Activated T-helper 9 cell treated with anti-CD3 and anti-CD28 coated beads, Interleukin-2, amount 50 U/mL, for 16 hours (primary cell): ENCODE measurements at places on chromosomes 11 and 22.
A peak's percentile ranks its signal among the peaks of the same experiment; 100 is the strongest.

DNA sequence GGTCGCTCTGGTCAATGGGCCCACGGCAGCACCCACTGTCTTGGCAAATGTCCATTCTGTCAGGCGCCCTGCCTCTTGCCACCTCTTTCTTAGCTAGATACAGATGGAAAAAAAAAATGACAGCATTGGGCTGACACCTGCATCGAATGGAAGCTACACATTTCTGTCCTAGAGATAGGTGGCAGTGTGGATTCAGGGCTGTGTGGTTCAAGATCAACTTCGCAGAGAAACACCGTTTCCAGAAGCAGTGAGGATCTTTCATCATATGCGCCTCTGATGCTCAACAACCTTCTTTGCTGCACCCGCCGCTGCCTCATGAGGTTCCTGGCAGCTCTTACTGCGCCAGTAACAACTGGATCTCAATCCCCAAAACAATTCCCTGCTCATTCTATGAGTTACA, 236.3 kb downstream of the KIRREL3 start:
- DNase-seq: no peak

- no peak for DNase-seq
These were observed 479.1 kb downstream of the OPCML start for GRCh38 chr11:133053124-133053776.

DNA sequence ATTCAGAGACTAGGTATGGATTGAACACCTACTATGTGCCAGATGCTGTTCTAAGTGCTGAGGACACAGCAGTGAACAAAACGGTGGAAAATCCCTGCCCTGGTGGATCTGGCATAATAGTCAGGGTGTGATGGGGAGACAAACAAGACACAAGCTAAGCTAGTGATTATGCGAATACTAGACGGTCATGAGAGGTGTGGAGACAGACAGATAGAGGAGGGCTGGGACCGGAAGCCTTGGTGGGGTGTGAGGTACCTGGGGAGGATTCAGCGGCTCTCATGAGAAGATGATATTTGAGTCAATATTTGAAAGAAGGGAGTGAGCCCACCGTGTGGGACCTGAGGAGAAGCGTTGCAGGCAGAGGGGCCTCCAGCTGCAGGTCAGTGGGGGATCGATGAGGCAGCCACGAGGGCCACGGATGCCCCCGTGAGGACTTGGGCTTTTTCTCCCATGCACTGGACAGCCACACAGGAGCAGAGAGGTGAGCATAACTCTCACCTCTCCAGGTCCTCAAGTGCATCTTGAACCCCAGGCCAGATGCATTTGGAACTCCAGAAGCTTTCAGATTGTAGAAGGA, 4.7 kb downstream of the CD5 start:
- no peak for DNase-seq

- no peak for DNase-seq
These were observed 8.5 kb downstream of the BACE1-AS start for GRCh38 chr11:117299351-117300282.

GRCh38 chr22:38163844-38164550, 17.6 kb downstream of the PLA2G6 start:
- no peak for DNase-seq

DNA sequence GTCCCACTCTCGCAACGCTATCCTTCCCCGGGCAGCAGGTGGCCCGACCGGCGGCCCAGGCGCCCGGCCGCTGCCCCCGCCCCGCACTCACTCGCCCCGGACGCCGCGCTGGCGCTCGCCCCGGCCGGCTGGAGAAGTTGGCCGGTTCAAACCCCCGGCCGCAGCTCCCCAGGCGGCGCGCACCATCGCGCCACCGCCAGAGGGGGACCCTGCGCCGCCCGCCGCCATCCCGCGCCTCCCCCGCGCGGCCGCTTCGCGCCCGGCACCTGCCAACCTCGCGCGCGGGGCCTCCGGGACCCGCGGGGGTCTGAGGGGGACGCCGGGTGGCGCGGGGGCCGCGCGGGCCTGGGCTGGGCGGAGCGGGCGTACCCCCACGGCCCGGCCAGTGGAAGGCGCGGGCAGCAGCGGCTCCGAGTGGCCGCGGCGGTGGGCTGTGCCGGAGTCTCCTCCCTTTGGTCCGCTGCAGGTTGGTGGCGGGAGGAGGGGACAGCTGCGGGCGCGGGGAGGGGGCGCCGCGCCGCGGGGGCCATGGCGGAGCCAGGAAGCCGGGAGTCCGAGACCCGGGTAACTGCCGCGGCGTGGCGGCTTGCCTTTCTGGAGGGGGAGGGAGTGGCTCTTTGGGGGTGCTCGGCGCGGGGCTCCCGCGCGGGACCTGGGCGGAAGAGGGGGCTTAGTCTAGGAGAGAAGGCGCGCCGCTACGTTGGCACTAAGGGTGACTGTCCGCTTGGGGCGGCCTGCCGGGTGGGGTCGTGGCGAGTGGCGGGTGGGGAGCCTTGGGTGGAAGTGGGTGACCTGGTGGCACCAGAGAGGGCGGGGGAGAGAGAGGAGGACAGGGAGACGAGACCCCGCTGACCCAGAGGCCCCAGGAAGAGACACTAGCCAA, at the start of the genes MPST and TST:
Gene MPST, plus strand, starts transcription at position 434 of the 883 bp plus-strand sequence. Its CDS starts 95 bp downstream, at position 529.
Gene TST, minus strand, starts transcription at position 139 of the 883 bp plus-strand sequence. CDS start 715 bp downstream, outside the sequence.
- peak; percentile 9 for DNase-seq

DNA sequence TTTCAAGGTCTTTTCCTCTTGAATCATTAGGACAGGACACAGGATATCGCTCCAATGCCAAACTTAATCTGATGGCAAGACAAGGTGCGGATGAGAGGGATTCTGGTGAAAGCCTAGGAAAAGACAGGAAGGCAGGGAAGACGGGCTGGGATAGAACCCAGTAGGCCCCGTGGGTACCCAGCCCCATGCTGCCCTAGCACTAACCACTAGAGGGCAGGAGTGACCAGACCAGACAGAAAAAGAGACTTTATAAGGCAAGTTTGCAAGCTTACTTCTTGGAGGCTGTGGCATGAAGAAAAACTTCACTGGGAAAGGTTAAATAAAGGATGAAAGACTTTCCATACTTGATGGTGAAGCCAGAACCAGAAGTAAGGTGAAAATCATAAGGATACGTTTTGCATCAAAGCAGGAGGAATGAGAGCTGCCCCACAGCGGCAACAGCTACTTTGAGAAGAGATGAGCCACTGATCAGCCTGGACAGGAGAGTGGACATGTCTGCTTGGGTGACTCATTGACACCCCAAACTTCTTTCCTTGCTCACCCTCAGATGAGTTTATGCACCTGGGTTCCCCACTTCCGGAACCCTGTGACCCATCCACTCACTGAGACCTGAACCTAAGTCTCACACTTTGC, 39.8 kb downstream of the SYN3 start:
- no peak for DNase-seq

DNA sequence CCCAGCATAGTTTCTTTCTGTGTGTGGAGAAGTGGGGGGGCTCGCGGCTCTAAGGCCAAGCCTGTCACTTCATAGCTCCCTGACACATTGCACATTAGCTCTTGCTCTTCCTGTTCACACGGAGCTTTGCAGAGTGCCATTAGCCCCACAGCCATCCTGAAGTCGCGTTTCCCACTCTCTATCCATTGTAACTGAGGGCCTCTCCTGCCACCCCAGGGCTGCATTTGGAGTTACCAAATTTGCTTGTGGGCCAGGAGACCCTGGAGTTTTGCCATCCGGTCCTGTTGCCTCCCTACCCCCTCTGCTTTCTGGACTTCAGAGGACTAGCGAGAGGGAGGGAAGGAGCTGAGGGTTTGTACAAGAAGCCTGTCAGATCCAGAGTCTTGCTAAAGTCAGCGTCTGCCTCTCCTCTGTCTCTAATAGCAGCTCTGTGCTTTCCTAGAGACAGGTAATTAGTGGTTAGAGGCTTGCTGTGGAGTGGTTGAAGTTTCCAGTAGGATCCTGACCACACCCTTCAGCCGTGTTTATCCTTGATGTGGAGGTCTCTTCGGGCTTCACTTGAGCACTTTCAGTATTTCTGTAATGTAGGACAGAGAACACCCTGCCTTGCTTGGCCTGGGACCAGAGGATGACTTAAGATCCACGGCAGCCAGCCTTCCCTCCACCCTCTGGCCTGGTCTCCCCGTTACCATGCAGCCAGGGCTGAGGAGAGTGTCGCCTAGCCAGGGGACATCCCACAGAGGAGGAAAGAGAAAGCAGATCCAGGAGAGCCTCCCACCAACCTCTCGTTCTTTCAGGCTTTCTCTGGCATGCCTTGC, 14.1 kb downstream of the DCPS start:
- DNase-seq: no peak

GRCh38 chr11:96925862-96926261, 536.0 kb downstream of the JRKL start:
- no peak for DNase-seq

GRCh38 chr22:19693981-19694670, 20.2 kb upstream of the SEPTIN5 start:
- no peak for DNase-seq

GRCh38 chr11:10751581-10751940, 515 bp downstream of the CTR9 start:
- no peak for DNase-seq

DNA sequence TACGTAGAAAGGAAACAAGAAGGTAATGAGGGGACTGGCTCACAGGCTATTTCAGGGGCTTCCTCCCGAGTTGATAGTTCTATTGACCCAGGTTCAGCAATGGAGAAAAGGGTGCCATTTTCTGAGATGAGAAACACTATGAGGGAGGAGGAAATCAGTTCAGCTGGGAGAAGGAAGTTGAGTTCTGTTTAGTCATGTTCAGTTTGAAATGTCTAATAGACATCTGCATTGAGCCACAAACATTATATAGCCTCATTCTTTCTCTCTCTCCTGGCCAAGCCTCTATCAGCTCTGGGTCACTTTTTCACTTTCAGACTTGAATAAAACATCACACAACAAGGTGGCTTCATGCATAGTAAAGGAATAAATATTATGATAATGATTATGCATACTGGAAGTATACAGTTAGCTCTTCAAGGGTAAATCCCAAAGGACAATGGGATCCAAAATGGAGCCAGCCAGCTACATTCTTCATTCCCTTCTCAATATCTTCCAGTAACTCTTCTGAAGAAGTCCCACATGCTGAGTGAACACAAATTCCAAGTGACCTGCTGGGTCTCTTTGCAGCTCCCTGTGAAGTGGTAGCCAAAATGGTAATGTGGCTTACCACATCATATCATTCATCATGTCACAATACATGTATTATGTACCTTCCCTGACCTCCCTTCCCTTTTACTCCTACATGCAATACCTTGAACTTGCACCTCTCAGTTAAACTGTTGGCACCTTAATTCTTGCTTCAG, 80.9 kb upstream of the CD44 start:
- no peak for DNase-seq

DNA sequence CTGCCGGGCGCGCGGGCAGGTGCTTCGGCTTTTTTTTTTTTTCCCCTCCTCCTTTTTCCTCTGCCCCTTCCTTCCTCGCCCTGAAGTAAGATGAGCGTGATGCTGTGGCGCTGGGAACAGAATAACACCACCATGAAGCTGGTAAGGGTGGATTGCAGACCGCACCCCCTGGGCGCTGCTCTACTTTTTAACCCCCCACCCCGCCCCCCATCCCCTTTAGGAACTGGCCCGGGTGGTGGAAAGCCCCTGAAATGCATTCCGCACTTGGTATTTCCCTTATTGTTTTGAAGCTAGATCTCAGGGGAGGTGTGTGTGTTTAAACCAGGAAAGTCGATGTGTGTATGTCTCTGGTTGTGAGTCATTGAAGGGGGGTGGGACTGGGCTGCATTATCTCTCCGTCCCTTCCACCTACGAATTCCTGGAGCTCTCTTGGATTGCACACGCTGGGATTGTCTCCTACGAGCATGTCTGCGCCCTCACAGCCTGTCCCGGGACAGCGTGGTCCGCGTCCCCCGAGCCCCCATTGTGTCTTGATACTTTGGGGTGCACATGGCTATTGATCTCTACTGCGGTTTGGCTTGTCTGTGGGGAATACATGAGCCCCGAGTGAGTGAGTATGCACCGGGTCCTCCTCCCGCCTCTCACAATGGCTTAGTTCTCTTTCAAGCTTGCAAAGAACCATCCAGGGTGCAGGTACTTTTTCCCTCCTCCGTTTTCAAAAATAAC, 64.9 kb downstream of the NAV2 start:
- no peak for DNase-seq

DNA sequence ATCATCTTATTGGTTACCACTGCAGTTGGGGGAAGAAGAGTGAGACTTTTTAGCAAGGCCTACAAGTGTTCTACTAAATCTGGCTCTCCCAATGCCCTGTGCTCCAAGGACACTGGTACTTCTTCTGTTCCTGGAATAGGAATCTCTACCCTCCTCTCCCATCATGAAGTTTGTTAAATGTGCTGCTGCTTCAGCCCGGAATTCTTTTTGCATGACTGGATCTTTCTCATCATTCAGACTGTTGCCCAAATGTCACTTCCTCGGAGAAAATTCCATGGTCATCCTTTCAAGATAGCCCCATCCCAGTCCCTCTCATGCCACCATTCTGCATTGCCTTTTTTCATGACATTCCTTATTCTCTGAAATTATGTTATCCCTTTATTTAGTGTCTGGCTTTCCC, 400.8 kb downstream of the SOX6 start:
- no peak for DNase-seq

- DNase-seq: no peak
These were observed 52.2 kb downstream of the BMAL1 start for GRCh38 chr11:13329670-13330356.

DNA sequence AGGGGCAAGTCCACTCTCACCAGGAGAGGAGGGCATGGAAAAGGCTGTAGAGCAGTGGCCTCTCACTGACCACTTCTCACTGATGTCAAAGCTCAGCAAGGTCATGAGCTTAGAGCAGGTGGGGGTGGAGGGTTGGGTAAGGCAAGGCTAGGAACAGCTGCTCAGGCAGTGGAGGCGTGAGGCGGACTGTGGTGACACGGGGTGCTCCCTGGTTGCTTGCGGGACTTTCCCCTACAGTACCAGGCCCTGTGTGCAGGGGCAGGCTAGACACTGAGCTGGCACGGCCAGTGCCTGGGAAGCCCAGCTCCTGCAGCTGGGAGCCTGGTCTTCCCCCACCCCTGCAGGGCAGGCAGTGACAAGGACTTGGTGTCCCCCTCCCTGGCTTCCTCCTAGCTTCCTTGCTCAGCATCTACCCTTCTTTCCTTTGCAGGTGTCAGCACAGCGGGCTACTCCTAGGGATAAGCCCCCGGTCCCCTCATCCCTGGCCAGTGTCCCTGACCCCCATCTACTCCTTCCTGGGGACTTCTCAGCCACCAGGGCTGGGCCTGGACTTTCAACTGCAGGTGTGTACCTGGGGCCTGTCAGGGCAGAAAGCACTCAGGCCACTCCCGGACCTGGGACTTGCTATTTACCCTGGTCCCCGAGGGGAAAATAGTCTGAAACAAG, 45.6 kb downstream of the PISD start:
- DNase-seq: no peak

DNA sequence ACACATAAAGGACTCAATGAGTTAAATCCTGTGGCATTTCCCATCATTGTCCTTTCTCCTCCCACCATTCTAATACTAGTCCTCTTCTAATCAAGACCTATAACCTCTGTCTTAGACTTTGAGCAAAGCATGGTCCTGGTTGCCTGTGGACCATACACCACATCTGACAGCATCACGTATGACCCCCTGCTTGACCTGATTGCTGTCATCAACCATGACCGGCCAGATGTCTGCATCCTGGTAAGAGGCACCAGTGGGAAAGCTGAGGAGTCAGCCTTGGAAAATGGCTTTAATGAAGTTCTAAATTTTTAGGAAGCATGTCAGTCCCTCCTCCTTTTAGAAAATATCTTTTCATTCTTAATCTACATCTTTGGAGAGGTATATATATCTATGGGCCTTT, 25.8 kb downstream of the POLA2 start:
- no peak for DNase-seq

GRCh38 chr11:64620381-64620971, 29.5 kb downstream of the SLC22A12 start:
- no peak for DNase-seq
